Activated naive CD4-positive, alpha-beta T cell (primary cell): ENCODE measurements at places on chromosomes 1 and 21.

- DNase-seq: no peak
These were observed 42.4 kb downstream of the MEF2D start for GRCh38 chr1:156458181-156458503.

DNA sequence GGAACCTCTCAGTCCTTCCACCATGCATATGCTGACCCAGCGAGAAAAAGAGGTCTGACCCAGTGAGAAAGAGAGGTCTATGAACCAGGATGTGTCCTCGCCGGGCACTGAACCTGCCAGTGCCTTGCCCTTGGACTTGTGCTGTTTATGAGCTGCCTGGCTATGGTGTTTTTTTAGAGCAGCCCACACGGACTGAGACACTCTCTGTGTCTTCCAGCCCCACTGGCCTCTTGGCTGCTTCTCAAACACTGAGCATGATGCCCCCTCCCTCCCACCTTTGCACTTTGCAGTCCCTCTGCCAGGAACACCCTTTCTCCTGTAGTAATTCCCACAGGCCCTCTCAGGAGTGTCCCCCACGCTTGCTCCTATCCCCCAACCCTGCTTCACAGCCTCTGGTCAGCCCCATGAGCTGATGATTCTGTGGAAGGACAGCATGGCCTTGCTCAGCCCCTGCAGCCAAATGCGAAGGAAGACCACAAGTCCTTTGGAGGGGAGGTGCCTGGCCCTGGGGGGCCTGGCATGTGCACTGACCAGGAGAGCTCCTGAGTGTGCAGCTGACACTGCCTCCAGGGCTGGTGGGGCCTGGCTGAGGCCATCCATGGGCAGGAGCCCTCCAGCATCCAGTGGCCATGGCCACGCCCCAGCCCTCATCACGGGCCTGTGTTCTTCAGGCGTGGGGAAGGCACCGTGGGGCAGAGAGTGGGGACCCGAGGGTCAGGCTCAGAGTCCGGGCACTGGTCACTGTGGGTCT is 23.8 kb downstream of the WNT3A start:
- no peak for DNase-seq

GRCh38 chr1:234924450-234925355 is 203.9 kb downstream of the TOMM20 start:
- DNase-seq: no peak

GRCh38 chr21:44867464-44867863 is 6.0 kb downstream of the PTTG1IP start:
- DNase-seq: no peak

- DNase-seq: no peak
These were observed 132.0 kb downstream of the RERE start for GRCh38 chr1:8685463-8685862.

- DNase-seq: no peak
These were observed 116.5 kb downstream of the SMYD2 start for GRCh38 chr1:214397497-214397896.

DNA sequence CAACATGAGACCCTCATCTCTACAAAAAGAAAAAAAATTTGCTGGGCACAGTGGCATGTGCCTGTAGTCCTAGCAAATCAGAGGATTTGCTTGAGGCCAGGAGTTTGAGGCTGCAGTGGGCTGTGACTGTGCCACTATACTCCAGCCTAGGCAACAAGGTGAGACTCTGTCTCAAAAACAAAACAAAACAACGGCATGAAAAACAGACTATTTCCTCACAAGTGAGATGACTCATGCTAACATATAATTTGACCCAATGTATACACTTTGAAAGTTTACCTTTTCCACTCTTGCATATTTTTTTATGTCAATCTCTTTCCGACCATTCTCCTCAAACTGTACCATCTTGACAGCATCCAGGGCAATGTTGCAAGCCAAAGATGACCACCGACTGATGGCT is 17.5 kb downstream of the CCT3 start:
- DNase-seq: no peak

- no peak for DNase-seq
These were observed 33.2 kb upstream of the CD55 start for GRCh38 chr1:207288315-207288714.

- no peak for DNase-seq
These were observed 575.5 kb downstream of the PLPP3 start for GRCh38 chr1:56003846-56004245.

- DNase-seq: no peak
These were observed 4.5 kb upstream of the NHLH1 start for GRCh38 chr1:160362168-160362957.

DNA sequence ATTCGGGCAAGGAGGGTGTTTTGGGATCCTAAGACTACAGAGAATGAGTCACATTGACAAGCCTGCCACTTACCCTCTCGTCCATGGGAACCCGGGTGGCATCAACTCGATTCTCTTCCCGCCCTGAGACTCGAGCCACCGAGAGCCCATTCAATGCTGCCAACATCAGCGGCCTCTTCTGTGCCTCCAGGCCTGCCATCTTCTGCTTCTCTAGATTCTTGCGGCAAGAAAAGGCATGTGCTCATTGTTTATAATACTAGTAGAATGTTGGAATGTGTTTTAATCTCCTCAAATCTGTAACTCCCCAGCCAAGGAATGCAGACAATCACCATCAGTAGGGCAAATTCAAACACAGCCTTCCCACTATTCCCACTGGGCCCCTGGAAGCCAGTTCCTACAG is 96.9 kb downstream of the SMYD2 start:
- no peak for DNase-seq

DNA sequence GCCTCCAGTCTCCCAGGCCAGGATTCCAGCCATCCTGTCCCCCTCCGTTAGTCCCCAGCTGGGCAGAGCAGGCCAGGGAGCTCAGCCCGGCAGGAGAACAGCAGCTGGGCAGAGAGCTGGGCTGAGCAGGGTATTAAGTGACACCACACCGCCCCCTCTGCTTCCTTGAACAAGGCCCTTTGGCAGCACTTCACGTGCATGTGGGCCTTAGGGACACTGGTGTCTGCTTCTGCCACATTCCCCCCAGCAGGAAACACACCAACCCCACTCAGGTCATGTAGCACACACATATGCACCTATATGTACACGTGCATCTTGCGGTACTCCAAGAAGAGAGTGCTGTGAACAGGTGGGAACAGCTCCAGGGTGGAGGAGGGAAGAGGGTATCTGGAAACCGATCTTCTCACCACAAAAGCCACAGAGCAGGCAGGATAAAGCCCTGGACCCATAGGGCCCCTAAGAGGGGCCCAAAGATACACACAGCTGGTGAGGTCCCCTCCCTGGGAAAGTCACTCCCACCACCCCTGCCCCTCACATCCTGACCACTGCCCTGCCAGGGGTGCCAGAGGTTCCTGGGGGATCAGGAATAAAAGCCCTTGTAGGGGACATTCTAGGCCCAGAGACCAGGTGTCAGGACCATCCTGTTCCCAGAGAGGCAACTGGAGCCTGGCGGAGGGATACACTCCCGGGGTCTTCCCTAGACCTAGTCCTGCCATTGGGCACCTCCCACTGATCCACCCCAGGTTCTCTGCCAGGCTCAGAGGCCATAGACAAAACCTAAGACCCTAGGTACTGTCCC is 4.5 kb downstream of the EPHA2 start:
- DNase-seq: no peak

- DNase-seq: no peak
These were observed 2.1 kb downstream of the PLEKHG5 start for GRCh38 chr1:6489383-6489765.

DNA sequence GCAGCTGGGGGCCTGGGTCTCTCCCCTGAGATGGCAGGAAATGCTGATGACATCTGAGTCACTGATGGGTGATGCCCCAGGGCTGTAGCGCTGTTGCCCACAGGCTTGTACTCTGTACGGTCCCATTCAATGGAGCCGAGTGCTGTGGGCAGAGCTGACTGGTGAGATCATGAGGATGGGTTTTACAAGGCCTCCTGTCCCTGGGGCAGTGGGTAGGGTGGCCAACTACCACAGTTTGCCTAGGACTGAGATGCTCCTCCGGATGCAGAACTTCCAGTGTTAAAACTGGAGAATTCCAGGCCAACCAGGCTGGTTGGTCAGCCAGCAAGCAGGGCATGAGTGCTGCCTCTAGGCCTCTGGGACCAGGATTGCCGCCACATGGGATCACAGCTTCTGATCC is 9.2 kb downstream of the PHLDA3 start:
- no peak for DNase-seq

- no peak for DNase-seq
These were observed 12.3 kb downstream of the PHLDA3 start for GRCh38 chr1:201456499-201457309.

DNA sequence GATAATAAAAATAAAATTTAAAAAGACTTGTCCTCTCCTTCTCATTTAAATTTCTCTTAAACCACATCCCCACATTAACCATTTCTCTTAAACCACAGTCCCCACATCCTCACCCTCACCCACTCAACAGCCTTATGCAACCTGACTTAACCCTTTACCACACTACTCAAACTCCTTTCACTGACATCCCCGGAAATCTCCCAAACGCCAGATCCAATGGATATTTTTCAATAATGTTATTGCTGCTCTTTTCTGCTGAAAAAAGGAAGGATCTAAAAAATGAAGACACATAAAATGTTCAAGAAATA is 54.2 kb upstream of the EEIG2 start:
- DNase-seq: no peak

- no peak for DNase-seq
These were observed 44.8 kb downstream of the OLFML3 start for GRCh38 chr1:114024049-114024448.

DNA sequence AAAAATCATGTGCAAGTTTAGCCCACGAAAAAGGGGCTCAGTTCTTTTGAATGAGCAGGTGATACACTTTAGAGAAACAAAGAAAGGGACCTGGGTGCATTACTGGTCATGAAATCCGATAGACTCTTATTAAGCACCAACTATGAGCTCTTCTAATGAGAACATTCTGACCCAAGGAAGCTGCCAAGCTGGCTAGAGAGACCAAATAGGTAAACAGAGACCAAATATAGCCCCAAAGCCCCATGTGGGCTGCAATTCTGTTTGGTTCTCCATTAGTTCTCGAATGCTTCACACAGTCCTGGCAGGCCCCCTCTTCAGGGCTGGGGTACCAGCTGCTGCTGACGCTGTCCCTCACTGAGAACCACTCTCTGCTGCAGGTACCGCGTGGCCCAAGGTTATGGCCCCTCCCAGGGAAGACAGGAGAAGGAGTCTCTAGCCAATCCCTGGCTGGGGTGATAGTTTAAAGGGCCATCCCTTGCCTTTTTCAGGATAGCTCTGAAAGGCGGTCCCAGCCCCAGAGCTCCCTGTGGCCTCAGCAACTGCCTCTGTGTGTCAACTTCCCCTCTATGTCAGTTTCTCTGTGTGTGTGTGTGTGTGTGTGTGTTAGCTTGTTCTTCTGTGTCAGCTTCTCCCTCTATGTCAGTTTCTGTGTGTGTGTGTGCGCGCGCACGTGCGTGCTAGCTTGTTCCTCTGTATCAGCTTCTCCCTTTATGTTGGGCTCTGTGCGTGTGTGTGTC is 7.1 kb upstream of the UBXN10 start:
- DNase-seq: no peak

GRCh38 chr1:65904681-65905083 is 112.0 kb downstream of the PDE4B start:
- DNase-seq: no peak

- no peak for DNase-seq
These were observed 49.5 kb downstream of the SSBP3 start for GRCh38 chr1:54356680-54357147.

DNA sequence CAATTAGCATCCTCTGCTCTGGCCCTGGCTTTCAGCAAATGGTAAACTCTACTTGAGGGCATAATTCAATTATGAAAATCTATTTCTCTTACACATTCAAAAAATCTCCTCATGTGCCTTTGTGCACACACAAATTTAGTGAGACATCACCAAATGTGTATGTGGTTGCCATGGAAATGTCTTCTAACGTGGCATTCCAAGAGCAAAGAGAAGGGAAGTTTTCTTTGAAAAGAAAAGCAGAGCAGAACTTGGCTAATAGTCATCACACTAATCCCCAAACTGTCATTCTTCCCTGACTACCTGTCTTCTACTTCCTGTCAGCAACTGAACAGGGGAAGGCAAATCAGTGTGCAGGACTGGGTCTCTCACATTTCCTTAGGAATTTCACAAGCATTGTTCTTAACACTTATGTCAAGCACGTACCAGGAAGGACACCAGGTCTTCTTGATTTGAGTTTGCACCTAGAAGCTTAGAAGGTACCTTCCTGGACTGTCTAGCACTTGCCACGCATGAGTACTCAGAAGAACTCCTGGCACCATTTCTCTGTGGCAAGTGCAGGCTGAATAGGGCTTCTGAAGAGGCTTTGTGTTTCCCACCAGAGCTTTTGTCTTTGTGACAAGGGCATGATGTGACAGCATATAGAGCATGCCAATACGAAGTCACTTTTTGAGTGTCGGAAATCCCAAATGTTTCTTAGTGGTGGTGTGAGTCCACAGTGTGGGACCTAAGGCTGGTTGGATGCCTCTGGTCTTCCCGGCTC is 32.3 kb downstream of the MAN1C1 start:
- no peak for DNase-seq

- no peak for DNase-seq
These were observed 92.2 kb upstream of the TTC39A start for GRCh38 chr1:51422367-51423072.

GRCh38 chr1:9289711-9290485 is 2.8 kb upstream of the SPSB1 start:
- DNase-seq: no peak

- DNase-seq: no peak
These were observed 558.1 kb downstream of the AGBL4 start for GRCh38 chr1:49465486-49466185.

DNA sequence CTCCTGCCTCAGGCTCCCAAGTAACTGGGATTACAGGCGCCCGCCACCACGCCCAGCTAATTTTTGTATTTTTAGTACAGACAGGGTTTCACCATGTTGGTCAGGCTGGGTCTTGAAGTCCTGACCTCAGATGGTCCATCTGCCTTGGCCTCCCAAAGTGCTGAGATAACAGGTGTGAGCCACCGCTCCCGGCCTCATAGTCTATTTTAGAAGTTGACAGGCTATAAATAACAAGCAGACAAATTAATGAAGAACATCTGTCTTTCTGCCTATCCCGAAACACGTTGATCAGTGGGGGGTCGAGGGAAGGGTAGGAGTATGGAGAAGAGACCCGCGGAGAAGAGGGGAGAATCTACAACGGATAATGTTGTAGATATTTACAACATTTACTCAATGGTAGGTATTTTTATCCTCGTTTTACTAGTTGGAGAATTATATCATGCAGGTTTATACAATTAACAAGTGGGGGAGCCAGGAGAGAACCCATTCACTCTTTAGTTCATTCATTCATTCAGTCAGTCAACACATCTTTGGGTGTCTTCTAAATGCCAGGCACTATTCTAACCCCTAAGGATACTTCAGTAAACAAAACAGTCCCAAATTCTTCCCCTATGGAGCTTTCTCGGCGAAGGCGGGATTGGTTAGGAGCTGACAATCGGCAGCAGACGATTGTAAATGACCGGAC is 497 bp upstream of the IFNAR2 start:
- no peak for DNase-seq

GRCh38 chr1:246146804-246147523 is 360.1 kb downstream of the SMYD3 start:
- no peak for DNase-seq
